ENCODE measurements at places on chromosomes 2 and 18.

DNA sequence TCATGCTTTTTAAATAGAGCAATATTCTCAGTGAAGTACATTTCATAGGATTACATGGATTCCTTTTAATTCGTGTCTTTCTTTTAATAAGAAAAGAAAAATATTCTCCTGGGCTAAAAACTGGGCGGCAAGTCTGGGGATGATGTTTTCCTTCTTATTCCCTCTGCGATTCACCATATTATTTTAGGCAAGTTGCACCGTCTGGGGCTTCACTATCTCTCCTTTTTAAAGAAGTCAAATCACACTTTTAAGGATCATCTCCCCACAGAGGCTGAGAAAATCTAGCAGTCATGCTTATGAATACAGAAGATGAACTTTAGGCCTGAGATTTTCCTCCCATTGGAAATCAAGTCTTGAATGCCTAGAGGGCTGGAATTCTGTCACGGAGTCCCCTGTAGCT lies 104.1 kb downstream of the COPS8 start:
- DNase-seq, result no peak

DNA sequence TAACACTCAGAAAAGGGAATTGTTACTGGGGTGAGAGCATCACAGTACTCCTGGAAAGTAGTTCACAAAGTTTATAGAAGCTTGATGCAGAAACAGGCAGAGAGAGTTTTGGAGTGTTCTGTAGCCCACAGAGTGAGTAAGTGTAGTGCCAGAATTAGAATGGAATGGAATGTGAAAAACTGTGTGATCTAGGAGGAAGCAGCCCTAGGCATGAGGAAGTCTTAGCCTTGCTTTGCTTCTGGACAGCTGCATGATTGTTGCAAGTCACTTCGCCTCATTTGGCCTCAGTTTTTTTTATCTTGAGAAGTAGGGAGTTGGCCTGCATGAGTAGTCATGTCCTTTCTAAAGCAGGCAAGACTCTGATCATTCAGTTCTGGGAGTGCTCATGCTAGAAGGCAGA lies 10.9 kb downstream of the SERPINB12 start:
- no peak for DNase-seq

- DNase-seq, result no peak
Measured at GRCh38 chr2:236720974-236721540, 151.4 kb downstream of the ACKR3 start.

- DNase-seq, result no peak
Measured at GRCh38 chr18:52582516-52582915, 242.5 kb downstream of the DCC start.

DNA sequence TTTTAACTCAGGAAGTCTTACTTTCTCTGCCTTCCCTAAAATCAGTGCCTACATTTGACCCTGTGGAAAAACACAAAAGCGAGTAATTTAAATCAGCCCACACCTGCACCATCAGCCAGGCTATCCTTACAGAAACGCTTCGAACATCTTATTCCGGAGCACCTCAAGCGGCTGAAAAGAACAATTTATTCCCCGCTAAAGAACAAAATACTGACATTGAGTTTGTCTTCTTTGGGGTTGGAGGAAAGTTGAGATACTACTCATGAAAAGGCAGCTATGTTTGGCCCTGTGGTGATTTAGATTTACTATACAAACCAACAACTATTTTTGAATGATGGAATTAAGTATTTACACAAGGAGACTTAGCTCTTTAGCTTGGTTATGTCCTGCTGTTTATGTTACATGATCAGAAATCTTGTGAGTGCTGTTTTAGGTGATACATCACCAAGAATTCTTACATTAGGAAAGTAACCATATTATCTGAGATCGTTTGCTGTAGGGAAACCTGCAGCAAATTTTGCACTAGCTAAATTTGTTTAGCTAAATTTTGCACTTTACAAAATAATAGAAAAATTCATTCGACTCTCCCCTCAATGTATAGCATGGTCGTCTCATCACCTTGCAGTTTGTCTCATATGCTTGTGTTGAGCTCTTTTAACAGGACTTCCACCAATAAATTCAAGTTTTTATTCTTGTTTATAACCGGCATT lies 158.8 kb upstream of the SIX2 start:
- no peak for DNase-seq

Data from GM10248 (cell line).